CD4-positive, alpha-beta T cell treated with Interleukin-21 for 1 hour (primary cell): ENCODE measurements at places on chromosomes 6 and 20.
A peak's percentile ranks its signal among the peaks of the same experiment; 100 is the strongest.

DNA sequence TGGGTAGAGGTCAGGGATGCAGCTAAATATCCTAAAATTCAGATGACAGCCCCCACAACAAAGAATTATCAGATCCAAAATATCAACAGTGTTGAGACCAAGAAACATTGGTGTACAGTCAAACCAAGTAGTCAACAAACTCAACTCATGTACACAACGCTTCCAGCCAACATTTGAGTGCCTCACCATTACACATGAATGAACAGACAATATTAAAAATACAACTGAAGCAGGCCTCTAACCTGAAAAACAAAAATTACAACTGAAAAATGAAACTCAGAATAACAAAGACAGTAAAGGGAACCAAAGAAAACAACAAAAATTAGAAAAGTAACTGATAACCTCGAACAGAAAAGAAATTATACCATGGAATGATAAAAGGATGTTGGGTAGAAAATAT is 46.2 kb downstream of the HACE1 start:
- DNase-seq: no peak

DNA sequence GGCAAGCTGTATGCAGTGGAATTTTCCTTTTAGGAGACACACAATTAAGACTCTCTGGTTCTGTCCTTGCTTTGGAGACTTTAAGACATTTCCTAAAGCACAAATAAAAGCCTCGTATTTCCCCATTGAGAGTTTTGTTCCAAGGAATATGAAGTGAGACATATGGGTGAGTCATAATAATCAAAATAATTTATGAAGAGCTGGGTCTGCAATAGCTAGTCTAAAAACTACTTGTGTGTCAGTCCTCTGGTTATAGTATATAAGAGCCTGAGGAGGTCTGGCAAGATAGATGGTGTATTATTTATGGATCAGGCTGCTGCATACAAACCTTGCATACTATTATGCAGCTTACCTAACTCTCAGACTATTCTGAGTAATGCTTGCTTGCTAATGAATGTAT is 142.6 kb downstream of the ADGRG6 start:
- DNase-seq: no peak

DNA sequence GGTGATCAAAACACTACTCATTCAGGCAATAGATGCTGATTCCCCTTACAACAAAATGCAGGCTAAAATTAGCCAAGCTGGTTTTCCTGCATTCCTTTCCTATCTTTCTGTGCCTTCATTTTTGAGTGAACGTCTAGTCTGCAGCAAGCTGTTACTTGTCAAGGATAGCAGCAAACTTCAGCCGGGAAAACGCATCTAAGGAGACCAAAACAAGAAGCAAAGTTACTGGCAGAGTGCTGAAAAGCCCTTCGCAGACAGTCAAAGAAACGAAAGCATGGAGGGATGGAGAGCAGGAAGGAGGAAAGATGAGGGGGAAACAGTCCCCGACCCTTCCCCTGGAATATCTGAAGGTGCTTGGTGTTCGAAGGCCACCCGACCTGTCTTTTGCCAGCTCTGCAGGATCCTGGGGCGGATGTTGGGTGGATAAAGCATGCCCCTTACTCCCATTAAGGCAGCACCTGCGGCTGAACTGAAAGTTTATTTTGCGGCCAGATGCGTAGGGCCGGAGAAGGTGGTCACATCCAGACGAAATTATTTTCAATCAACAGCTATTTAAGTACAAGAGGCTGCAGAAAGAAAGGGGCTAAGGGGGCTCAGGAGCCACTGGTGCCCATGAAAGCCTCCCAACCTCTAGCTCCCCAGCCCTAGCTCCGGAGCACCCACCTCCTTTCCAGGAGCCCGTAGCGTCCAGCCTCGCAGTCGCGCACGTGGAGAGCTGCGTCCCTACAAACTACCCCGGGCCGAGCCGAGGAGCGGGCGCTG is 538 bp downstream of the FERMT1 start:
- DNase-seq: no peak

DNA sequence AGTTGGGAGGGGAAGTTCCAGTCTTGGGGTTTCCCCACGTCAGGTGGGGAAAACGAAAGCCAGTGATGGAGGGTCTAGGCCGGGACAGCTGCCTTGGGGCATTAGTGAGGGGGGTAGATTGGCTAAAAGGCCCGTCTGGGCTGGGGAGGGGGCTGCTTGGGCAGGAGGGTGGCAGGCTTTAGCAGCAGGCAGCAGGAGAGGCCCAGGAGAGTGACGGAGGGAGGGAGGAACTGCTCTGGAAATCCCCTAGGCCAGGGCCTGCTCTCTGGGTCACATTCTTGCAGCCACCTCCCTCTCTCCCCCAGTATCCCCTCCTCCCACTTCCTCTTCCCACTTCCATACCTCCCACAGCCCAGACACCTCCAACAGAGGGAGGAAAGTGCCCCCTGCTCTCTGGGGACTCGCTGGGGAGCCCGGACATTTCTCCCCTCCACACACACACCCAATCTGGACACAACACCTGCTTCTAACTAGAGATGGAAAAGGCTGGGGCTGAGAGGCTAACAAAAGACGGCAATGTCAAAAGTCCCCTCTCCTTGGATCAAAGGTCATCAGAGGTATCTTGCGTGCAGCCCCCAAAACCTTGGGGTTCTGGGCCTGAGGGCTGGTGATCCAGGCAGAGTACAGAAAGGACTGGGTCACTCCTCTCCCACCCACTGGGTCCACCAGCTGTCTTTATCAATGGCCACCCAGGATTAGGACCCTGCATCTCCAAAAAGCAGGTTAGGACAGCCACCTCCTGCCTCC is 1.8 kb downstream of the NFKBIE start:
- DNase-seq: peak; percentile 76

DNA sequence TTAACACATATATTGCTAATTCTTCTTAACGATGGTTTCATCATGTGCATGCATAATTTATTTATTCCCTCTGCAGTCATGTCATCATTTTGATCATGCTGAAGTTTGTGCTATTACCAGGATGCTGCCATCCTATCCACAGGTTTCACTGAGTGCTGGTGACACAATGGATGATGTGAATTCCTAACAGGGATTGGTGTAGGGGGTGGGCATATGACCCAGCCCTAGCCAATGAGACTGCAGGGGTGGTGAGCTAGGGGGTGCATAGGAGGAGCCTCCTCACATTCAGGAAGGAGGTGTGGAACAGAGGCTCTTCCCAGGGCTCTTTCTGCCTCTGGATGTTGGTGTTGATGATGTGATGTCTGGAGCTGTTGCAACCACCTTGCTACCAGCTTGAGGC is 7.5 kb downstream of the CST5 start:
- DNase-seq: no peak

GRCh38 chr6:19827247-19827646 is 9.9 kb upstream of the ID4 start:
- no peak for DNase-seq

- DNase-seq: no peak
Measured at GRCh38 chr6:33848484-33848883, 44.7 kb upstream of the MLN start.

DNA sequence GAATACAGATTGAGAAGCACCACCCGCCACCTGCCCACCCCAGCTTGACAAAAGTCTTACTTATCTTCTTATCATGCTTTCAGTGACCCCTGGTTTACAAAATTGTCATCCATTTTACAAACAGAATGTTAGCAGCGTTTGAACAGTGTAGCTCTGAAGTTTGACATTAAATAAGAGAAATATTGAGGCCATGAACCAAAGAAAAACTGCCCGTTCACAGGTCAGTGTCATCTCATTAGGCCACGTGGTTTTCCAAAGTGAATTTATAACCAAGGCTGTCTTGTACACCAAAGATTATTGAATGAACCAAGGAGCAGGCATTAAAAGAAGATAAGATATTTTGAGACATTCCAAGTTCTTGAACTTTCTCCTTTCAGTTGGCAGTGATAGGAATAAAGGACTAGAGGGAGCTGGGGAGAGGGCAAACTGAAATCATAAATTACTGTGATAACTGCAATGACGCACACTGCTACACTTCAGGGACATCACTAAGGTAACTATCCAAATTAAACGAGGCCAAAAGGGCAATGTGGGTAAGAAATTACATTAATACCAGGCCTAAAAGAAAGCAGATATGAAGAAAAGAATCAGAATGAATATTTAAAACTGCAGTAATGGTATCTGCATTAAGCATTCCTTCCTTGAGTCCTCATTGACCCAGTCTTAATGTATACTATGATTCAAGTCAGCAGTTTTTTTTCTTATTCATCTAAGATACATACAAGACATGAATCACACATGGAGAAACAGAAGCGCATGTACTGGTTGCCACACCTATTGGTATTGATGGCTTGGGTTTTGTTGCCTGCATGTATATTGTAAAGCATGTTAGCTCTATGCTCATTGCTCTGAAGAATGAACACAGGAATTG is 159.8 kb upstream of the ARG1 start:
- DNase-seq: no peak

- no peak for DNase-seq
Measured at GRCh38 chr20:24006626-24007025, 18.0 kb upstream of the GGTLC1 start.

DNA sequence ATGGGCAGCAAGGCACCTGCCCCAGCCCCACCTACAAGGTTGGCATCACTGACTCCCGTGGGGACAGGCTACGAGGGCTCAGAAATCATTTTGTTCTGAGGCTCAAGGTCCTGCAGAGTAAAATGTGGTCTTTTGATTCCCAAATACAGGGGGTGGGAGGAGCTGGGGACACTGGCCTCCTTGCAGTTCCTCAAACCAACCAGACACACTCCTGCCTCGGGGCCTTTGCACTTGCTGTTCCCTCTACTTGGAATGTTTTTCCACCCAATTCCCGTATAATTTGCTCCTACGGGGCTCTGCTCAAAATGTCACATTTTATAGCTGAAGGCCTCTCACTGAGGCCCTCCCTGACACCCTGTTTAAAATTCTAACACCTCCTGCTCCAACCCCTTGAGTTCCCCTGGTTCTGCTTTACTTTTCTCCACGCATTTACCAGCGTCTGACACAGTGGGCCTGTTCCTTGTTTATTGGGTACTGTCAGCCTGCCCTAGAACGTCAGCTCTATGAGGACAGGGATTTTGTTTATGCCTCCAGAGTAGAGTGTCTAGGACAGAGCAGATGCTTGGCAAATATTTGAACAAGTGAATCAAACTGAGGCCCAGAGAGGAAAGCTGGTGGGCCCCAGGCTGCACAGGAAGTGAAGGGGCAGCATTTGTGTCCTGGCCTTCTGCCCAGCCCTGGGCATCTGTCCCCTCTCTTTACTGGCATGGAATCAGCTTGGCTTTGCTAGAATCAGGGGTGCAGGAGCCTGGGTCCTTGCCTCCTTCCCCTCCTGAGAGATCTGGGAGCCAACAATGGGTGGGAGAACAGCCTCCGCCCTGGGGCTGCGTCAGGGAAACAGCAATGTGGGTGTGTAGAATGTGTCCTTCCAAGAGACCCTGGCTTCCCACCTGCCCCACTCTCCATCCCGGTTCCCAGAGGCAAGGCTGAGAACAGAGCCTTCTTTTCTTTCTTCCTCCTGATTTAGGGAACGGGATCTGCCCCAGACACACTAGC is 18.5 kb downstream of the NOL4L start:
- DNase-seq: no peak

DNA sequence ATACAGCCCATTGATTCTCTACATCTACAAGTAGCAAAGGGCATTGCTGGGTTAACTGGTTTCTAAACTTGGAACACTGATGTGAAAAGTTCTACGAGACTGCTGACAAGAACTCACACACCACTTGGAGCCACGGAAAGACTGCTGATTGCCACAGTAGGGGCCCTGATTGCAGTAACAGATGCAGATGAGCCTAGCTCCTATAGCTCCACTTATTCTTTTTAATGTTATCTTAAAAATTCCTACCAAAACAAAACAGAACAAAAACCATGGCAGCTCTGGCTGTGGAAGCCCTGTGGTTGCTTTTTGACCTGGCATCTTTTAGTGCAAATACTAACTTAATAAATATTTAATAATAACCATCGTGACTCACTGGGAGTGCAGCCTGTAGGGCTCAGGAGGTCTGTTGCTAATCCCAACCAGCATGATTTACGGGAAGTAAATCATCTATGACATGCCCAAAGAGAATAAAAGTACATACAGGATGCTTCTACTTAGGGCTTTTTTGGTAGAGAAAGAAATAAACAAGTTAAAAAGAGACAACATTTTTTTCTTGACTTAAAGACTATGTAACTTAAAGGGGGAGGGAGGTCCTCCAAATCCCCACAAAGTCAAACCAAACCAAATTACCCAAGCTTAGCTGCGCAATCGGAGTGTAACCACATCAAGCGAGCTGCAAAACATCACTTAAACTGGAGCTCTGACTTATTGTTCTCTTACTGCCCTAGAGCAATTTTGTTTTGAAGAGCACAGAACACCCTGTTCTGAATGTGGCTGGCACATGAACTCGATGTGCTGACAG is 87.2 kb downstream of the FKBP5 start:
- DNase-seq: peak; percentile 83

DNA sequence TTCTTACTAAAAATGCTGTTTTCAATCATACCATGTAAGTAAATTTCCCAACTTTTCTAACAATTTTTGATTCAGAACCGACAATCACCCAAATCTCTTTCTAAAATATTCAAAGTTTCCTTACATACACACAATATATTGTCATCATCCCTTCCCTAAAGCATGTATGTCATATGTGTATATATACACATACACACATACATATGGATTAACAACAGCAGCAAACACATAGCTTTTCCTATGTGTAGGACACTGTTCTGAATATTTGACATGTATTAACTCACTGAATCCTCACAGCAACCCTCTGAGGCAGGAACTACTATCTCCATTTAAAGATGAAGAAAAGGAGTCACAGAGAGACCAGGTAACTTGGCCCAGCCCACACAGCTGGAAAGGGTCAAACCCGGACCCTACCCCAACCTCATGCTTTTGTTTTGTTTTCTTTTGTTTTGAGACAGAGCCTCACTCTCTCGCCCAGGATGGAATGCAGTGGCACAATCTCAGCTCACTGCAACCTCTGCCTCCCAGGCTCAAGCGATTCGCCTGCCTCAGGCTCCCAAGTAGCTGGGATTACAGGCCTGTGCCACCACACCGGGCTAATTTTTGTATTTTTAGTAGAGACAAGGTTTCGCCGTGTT is 7.2 kb downstream of the FYN start:
- no peak for DNase-seq

DNA sequence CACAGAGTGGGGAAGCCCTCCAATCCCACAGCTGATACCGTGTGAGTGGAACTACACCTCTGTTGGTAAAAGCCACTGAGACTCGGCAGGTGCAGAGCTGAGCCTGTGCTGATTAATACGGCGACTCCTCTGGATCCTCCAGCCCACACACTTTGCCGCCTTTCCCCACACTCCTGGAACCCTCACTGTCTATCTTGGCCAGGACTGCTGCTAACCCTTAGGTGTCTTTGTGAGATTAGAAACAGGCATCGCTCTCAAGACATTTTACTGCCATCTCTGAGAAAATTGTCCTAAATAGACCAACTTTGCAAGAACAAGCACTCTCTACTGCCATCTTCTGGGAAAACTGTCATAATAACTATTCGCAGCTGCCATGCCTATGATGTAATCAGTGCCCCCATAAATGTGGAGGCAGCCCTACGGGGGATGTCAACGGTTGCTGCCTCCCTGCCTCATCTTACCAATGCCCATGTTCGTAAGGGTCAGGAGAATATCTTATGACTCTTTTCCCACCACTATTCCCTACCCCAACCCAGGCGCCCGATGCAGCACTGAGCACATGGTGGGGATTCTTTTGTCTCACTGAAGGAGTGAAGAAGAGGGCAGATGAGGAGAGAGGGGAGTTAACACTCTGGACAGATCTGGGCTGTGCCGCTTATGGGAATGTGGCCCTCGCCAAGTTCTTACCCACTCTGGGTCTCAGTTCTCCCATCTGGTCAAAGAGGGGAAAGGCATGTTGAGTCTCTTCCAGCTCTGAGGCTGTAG is 26.1 kb upstream of the KCNB1 start:
- DNase-seq: peak; percentile 35
